Activated CD4-positive, alpha-beta T cell treated with anti-CD3 and anti-CD28 coated beads for 36 hours (primary cell): ENCODE measurements at places on chromosomes 3 and 15.
A peak's percentile ranks its signal among the peaks of the same experiment; 100 is the strongest.

GRCh38 chr15:90860942-90861675, 7.3 kb upstream of the FURIN start:
- H3K36me3 ChIP-seq, result no peaks in the 10 kb centered on the region
- no peak overlapping the region for H3K4me3 ChIP-seq
- peaks cover 60% of the 10 kb centered on the region for H3K4me1 ChIP-seq
- peak; percentile 36 for DNase-seq
- H3K27me3 ChIP-seq, result peaks cover 3% of the 10 kb centered on the region

- H3K27me3 ChIP-seq, result no peaks in the 10 kb centered on the region
- no peak overlapping the region for H3K27ac ChIP-seq
- H3K4me1 ChIP-seq, result no peaks in the 10 kb centered on the region
- no peak overlapping the region for H3K4me3 ChIP-seq
These were observed 553.8 kb upstream of the SGO1 start for GRCh38 chr3:20739814-20740213.

DNA sequence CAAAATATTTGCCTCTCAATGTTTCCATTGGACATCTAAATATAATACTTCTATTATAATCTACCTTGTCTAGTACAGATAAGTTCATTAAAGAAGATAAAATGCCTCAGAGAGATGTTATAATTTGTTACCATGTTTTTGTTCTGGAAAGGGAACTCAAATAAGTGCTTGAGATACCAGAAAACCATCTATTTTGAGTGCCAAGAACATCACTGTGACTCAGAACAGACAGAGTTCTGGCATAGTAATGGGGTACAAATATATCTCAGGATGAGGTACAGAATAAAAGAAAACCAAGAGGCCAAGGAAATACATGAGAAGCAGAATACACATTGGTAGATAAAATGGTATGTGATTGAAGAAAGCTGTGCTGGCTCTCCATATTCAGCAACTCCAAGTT, 58.9 kb downstream of the IMPG2 start:
- no peak overlapping the region for H3K27ac ChIP-seq
- peaks cover 2% of the 10 kb centered on the region for H3K36me3 ChIP-seq
- no peaks in the 10 kb centered on the region for H3K27me3 ChIP-seq
- no peak for DNase-seq
- no peak overlapping the region for H3K4me3 ChIP-seq

DNA sequence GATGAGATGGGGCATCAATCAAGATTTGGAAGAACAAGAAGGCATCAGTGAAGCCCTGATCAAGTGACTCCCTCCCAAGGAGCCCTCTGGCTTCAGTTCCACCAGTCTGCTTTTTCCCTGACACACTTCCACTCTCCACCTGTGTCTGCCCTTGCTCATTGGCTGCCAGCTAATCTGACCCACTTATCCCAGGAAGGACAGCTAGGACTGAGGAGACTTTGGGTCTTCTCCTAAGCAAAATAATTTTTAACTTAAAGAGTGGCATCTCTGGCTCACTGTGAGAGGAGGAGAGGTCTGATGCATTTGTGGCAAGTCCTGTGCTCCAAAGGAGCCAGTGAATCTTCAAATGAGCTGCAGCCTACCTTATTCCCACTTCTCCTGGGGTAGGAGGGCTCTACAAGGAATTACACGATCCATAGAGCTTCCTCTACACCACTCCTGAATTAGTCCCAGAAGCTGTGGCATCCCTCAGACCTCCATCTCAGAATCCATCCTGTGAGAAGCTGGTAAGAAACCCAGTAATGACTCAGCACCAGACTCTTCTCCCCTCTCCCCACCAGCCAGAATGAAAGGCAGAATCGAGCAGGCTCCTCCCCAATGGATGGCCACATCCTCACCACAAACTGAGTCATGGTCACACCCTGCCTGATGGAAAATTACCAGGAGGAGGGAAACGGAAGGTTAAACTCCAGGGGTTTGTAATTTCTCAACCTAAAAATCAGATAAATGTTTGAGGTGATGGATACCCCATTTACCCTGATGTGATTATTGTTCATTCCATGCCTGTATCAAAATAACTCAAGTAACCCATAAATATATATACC, 6.3 kb upstream of the PKM start:
- H3K27me3 ChIP-seq, result no peaks in the 10 kb centered on the region
- H3K27ac ChIP-seq, result peak overlapping the region; percentile 94
- H3K36me3 ChIP-seq, result peaks cover 14% of the 10 kb centered on the region

DNA sequence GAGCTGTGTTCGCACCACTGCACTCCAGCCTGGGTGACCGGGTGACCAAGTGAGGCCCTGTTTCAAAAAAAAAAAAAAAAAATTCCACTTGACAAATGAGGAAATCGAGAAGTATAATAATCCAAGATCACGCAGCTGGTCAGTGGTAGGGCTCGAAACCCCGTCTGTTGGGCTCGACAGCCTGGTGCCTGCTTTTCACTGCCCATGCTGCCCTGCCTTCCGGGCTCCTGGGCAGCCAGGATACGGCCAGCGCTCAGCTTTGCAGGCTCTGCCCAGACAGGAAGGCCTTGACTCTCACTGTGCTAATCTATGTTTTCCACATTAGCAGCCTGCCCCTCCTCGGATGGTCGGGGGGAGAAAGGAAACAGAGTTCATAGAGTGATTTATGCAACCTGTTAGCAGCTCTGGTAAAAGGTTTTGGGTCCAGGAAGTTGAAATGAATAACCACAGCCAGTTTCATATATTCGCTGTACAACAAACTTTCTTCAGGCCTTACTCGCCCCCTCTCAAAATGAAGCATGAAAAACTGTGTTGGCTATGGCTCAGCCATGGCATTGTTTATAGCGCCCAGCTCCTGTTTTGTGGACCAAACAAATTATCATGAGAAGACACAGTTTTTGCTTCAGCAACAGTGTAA, 108.8 kb downstream of the XXYLT1 start:
- DNase-seq, result no peak
- H3K27me3 ChIP-seq, result no peaks in the 10 kb centered on the region
- peaks cover 31% of the 10 kb centered on the region for H3K4me1 ChIP-seq
- H3K27ac ChIP-seq, result no peak overlapping the region
- H3K4me3 ChIP-seq, result no peak overlapping the region

DNA sequence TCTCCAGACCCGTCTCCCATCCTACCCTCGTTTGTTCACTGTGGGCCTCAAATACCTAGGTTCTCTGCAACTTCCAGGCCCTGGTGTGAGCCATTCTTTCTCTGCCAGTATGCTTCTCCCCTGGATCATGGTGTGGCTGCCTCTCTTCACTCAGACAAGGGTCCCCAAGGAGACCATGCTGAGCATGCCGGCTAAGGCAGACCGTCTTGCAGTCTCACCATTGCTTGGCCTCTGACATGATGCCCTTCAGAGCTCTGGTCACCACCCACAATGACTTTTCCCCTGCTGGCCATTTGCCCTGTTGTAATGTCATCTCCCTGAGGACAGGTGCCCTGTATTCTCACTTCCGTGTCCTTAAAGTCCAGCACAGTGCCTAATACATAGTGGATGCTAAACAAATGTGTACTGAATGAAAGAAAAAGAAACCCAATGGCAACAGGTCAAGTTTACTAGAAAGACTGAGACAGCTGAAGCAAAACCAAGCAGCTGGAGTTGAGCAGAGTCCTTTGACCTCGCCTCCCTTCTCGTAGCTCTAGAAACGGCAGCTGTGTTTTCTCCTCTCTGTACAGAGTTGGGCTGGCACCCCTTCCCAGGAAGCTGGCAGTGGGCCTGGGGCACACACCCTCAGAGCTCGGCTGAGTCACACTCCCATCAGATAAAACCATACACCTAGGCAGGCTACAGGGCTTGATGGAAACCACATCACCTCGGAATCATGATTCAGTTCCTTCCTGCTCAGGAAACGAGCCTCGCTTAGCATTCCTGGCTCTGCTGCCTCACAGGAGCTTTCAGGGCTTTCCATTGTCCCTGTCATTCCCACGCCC, 8.6 kb downstream of the TLR9 start:
- H3K27ac ChIP-seq, result peak overlapping the region; percentile 85
- peaks cover 40% of the 10 kb centered on the region for H3K36me3 ChIP-seq
- DNase-seq, result peak; percentile 66
- peaks cover 48% of the 10 kb centered on the region for H3K4me1 ChIP-seq

DNA sequence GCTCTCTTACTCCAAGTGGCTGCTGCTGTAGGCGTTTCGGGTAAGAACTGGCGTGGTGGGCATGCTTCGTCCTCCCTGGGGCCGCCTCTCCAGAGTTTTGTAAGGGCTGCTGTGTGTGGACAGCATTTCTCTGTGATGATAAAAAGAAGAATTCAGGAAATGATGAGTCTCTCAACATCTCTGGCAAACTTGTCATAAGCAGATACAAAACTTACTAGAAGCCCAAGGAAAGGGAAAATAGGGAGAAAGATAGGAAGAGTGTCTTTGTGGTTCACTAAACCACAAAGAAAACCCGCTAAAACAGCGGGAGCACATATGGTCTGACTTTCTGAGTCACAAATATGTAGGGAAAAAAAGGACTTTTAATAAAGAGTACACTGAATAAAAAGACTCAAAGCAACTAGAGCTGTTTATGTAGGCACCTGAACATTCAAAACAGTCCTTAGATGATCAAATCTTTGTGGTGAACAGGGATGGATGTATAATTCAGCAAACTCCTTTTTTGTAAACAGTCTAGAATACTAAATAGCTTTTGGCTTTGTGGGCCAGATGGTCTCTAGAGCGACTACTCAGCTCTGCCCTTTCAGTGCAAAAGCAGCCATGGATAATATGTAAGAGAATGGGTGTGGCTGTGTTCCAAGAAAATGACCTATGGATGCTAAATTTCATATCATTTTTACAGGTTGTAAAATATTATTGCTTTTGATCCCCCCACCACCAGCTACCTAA, 60.4 kb upstream of the LMOD3 start:
- H3K27me3 ChIP-seq, result no peaks in the 10 kb centered on the region
- H3K36me3 ChIP-seq, result peaks cover 43% of the 10 kb centered on the region
- no peak overlapping the region for H3K27ac ChIP-seq
- H3K4me1 ChIP-seq, result peaks cover 17% of the 10 kb centered on the region
- no peak for DNase-seq
- no peak overlapping the region for H3K4me3 ChIP-seq

- H3K27me3 ChIP-seq, result peaks cover 5% of the 10 kb centered on the region
- H3K4me3 ChIP-seq, result no peak overlapping the region
- H3K27ac ChIP-seq, result no peak overlapping the region
- no peaks in the 10 kb centered on the region for H3K4me1 ChIP-seq
These were observed 1049.3 kb downstream of the NTRK3 start for GRCh38 chr15:87207251-87207650.

DNA sequence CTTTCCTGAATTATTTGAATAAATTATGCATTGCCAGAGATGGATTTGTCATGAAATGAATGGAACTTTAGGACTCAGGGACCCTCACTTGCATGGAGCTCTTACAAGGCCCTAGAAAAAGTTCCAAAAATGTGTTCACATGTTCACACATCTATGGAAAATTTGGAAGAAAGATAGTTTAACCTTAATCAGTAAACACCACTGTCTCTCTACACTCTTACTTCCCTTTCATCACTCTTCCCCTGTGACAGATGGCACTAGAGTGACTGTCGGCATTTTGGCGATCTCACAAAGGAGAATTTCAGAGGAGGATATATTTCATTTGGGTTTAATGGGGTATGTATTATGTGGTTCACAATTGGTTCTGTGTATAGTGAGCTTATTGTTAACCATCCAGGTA, 600.8 kb downstream of the IGSF11 start:
- no peaks in the 10 kb centered on the region for H3K4me1 ChIP-seq
- no peak overlapping the region for H3K4me3 ChIP-seq
- H3K27me3 ChIP-seq, result no peaks in the 10 kb centered on the region
- no peak overlapping the region for H3K27ac ChIP-seq
- DNase-seq, result no peak

DNA sequence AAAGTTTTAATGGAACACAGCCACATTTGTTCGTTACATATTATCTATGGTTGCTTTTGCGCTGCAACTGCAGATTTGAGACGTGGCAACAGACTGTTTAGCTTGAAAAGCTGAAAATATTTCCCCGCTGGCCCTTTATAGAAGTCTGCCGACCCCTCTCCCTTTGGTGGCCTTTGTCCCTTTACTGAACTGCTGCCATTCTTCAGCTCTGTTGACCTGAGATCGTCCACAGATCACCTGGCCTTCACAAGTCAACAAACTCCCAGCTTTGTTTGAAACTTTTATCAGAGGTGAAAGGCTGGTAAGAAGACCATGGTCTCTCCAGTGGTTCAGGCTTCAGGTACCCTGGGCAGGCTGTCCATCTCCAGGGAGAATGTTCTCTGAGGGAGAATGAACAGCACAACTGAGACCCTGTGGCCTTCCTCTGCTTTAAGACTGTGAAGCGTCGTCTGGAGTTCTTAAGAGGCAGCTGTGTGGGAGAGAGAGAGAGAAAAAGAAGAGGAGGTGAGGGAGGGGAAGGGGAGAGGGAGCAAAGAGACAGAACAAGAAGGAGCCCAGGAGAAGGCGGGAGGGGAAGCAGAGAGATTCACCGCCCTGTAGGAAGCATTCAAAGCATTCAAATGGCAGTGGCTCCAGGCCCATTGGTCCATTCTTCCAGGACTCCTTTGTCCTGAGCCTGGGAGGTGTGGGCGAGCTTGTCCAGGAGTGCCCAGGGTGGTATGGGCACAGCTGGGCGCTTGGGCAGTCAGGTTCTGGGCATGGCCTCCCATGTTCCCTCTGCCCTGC, 53.7 kb upstream of the INSYN1 start:
- H3K4me3 ChIP-seq, result no peak overlapping the region
- H3K27me3 ChIP-seq, result peaks cover 3% of the 10 kb centered on the region
- H3K27ac ChIP-seq, result no peak overlapping the region
- no peak for DNase-seq
- H3K4me1 ChIP-seq, result no peaks in the 10 kb centered on the region
